ENCODE measurements at places on chromosomes 12 and 14.

DNA sequence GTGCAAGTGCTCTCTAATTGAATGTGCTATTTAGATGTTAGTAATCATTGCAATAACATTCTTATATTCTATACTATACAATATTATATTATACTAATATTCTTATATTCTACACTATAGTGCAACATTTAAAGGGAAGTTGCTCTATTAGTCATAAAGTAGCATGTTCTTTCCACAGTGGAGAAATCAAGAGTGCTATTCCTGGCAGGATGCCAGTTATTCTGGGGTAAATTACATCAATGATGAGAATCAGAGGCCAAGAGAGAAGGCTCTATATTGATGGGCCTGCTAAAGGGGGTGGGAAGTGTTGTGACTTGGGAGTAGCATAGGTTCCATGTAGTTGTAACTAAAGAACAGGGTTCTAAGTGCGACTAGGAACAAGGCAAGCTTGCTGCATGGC lies 121.5 kb downstream of the SLC15A5 start:
- DNase-seq = no peak

DNA sequence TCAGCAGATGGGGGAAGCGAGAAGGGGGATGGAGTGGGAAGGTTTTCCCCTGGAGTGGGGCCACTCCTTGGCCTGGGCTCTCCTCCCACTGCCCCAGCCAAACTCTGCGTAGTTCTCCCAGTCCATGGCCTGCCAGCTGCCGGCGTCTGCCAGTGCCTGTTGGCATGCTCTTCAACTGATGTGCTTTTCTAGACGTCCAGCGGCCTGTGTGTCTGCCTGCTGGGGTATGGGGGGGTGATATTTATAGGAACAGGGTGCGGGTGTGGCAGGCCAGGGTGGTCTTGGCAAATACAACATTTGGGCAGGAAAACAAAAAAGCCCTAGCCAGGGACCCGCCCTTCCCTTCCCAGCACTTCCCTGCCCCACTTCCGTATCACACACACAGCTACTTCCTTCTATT lies 786.3 kb upstream of the NOVA1 start:
- no peak for DNase-seq

- no peak for DNase-seq
Observed at GRCh38 chr12:27766587-27766986, 13.4 kb upstream of the KLHL42 start.

- no peak for DNase-seq
Observed at GRCh38 chr14:80762641-80763228, 178.8 kb downstream of the CEP128 start.

GRCh38 chr14:83908419-83908818 lies 1621.5 kb upstream of the FLRT2 start:
- no peak for DNase-seq

GRCh38 chr14:99120526-99121318 lies 151.3 kb downstream of the BCL11B start:
- no peak for DNase-seq

- no peak for DNase-seq
Observed at GRCh38 chr12:19110221-19110940, 19.2 kb upstream of the PLEKHA5 start.

GRCh38 chr12:49798248-49798647 lies 30.0 kb downstream of the NCKAP5L start:
- DNase-seq = no peak

DNA sequence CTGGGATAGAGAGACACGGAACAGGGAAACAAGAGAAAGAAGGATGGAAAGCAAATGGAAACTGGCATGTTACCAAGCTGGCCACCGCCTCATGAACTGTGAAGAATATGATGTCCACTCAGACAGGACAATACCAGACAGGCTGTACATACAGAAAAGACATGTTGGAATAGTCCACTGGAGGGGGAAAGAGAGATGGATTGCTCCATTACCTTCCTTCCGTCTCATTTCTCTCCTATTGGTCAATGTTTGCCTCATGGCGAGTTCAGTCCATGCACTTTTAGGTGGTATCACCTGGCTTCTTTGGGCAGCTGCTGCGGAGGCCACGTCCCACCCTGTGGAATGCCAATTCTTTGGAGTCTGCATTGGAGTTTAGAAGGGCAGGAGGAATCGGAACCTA lies 166.4 kb downstream of the AEBP2 start:
- DNase-seq = no peak

- DNase-seq = no peak
Observed at GRCh38 chr14:24437020-24437735, 5.4 kb downstream of the SDR39U1 start.

DNA sequence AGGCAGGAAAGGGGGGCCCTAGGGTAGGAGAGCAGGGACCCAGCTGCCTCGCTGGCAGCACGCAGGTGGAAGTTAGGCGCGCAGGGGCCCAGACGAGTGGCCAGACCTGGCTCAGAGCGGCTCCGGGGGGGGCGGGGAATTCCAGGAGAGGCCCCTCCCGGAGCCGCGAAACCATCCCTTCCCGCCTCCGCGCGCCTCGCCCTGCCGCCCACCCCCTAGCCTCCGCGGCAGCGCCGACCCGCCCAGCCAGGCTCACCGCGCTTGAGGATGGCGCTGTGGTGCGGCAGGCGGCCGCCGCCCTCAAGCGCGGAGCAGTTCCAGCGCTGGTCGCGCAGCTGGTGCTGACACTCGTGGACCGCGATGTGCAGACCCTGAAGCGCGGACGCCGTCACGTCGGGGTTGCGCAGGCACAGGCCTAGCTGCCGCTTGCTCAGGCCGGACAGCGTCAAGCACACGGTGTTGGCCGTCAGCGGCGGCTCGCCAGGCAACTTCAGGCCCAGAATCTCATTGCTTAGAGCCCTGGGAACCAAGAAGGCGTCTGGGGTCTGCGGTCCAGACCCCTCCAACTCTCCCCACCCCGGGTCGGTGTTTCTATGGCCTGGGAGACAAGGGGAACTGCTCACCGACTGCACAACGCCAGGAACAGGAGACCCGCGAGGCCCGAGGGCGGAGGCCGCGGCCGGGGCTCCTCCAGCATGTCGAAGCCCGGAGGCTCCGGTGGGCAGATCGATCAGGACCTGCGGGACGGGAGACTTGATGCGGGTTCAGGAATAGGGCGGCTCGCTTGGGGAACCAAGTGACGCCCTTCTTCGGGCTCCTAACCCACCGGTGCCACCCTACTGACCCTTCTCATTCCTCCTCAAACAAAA lies 1.5 kb downstream of the WNT10B start:
- DNase-seq = no peak

DNA sequence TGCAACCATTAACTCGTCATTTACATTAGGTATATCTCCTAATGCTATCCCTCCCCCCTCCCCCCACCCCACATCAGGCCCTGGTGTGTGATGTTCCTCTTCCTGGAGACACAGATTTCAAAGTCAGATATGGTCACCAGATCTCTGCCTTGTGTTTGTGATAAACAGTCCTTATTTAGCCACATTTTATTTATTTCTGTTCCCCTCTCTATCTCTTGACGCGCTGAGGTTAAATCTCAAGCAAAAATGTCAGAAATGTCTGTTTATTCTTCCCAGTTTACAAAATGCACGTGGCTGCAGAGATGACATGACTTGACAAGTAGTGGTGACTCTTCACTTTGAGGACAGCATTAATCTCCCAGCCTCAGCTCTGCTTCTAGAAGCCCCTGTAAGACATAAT lies 11.5 kb upstream of the RASSF3 start:
- DNase-seq = no peak

GRCh38 chr14:99800781-99801180 lies 7.6 kb downstream of the EML1 start:
- no peak for DNase-seq
